Stimulated activated CD4-positive, alpha-beta T cell treated with anti-CD3 and anti-CD28 coated beads, Interleukin-1b, Interleukin-23, amount 100 ng/mL, for 1 hour (primary cell): ENCODE measurements at places on chromosomes 2 and 18.

DNA sequence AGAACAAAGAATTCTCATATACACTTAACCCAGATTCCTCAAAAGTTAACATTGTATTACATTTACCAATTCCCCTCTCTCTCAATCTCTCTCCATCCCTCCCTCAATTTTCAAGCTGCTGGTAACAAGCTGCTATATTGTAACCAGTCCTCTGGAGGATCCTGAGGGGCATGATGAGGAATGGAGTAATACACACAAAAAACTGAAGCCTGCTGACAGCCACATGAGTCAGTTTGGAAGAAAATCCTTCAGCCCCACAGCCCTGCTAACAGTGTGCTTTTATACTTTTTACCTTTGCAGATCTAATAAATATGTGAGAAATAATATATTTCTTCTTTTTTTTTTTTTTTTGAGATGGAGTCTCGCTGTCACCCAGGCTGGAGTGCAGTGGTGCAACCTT is 165.7 kb upstream of the RAB12 start:
- no peak for DNase-seq

DNA sequence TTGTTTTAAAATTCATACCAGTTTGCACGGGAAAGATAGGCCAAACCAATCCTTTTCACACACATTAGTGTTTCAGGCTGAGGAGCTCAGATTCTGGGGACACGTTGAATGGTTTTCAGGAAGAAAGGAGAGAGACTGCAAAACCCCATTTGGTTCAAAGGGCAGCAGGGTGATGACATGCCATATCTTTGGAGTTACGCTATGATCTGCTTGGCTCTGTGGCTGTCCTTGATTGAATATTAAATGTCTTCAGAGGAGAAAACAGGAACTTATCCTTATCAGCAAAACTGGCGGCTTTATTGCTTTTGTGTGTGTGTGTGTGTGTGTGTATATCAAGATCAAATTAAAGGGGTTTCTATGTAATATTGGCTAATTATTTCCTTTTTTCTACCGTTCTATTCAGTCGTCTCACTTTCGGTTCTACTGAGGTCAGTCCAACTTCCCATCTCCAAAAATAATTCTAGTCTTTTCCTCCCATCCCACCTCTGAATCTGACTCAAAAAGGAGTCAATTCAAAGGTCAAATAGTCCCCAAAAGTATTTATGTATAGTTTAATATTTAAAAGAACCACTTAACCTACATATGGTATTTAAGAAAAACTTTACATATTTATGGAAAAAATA is 292.9 kb upstream of the CCDC68 start:
- no peak for DNase-seq

DNA sequence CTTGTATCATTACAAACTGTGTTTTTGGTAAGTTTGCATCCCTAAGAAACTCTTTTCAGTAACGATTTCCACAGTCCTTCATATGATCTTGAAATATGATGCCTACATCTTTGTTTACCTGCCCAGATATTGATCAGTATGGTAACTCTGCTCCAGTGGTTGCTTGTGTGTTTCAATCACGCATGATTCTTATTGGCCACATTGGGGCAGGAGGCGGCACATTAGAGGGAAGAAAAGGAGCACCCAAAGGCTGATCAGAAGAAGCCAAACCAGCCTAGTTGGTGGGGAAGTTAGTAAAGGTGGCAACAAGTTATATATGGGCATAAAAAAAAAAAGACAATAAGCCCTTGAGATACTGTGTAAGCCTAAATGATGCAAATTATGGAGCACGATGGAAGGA is 158.9 kb downstream of the RHBDD1 start:
- DNase-seq, result no peak

- no peak for DNase-seq
Observed at GRCh38 chr18:8052237-8052701, 485.2 kb downstream of the PTPRM start.

- no peak for DNase-seq
Observed at GRCh38 chr2:70002241-70002899, 40.9 kb upstream of the ASPRV1 start.
